ENCODE measurements at places on chromosomes 1 and 21.

- DNase-seq, result no peak
These were observed 38.7 kb downstream of the RUNX1 start for GRCh38 chr21:35010447-35010846.

- DNase-seq, result no peak
These were observed 53.5 kb upstream of the BACH1 start for GRCh38 chr21:29245104-29245643.

GRCh38 chr1:84166797-84167196, 22.7 kb downstream of the PRKACB start:
- DNase-seq, result no peak

DNA sequence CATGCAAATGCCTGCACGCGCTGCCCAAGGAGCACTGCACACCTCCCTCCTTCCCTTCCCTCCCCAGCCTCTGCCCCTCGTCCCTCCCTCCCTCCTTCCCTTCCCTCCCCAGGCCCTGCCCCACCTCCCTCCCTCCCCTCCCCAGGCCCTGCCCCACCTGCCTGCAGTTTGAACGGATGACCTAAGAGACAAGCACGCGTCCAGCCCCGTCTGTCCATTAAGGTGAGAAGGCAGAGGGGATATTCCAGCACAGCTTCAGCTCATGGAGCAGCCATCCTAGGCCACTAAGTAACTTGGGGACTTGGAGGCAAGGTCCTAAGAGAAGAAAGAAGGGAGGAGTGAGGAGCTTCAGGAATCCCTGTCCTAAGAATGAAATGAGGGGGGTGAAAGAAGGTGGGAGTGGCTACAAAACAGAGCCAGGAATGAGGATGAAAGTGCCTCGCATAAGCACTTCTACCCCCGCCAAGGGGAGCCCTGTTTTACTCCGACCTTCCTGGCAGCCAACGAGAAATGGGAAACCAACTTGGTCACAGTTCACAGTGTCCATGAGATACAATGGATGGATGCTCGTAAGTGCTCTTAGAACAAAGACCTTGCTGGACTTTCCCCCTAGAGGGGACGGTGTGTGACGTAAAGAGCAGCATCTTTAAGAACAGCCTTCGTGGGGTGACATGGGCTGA, 21.3 kb upstream of the EFHD2 start:
- no peak for DNase-seq

DNA sequence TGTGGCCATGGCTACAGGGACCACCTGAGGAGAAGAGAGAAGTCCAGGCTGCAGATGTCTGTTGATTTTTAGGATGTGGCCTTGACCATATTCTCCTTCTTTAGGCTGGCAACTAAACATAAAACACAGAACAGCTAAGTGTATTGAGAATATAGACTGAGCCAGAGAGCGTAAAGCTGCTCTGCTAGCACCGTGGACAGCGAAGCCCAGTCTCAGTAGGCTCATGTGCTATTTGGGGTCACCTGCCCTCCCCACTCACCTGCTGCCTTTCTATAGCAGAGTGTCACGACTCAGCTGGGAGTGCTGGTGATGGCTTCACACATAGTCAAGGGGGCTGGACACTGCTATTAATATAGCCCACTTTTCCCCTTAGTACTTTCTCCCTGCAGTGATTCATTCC, 278.5 kb downstream of the KCNH1 start:
- no peak for DNase-seq

DNA sequence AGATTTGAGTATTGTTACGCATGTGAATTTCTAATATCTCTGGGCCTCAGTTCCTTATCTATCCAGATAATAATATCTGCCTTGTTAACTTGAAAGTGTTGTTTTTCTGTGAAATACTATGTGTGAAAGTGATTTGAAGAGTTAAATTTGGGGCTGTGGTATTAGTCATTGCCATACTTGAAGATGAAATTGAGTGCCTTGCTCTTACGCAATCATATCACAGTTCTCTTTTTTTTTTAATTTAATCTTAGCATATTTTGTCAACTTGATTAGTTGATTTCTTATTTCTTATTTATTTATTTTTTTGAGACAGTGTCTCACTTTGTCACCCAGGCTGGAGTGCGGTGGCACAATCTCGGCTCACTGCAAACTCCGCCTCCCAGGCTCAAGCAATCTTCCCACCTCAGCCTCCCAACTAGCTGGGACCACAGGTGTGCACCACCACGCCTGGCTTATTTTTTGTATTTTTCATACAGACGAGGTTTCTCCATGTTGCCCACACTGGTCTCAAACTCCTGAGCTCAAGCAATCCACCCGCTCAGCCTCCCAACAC, 31.0 kb downstream of the AGO4 start:
- DNase-seq, result no peak

- DNase-seq, result no peak
These were observed 6.3 kb downstream of the ARF1 start for GRCh38 chr1:228088586-228089498.

DNA sequence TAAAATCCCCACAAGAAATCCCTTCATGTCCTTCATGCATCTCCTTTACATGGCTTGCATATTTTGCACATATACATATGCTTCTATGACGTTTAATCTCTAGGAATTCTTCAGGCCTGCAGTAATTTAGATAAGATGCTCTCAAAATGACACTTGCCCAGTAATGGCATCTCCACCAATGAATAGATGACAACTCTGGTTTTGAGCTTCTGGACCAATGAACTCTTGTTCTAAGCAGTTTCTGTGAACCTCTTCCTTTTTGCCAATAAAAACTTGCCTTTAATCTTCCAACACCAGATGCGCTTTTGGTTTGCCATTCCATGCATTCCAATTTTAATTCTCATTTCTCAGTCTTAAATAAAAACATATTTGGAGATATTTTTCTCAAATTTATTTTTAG, 189.8 kb upstream of the OLFM3 start:
- no peak for DNase-seq

DNA sequence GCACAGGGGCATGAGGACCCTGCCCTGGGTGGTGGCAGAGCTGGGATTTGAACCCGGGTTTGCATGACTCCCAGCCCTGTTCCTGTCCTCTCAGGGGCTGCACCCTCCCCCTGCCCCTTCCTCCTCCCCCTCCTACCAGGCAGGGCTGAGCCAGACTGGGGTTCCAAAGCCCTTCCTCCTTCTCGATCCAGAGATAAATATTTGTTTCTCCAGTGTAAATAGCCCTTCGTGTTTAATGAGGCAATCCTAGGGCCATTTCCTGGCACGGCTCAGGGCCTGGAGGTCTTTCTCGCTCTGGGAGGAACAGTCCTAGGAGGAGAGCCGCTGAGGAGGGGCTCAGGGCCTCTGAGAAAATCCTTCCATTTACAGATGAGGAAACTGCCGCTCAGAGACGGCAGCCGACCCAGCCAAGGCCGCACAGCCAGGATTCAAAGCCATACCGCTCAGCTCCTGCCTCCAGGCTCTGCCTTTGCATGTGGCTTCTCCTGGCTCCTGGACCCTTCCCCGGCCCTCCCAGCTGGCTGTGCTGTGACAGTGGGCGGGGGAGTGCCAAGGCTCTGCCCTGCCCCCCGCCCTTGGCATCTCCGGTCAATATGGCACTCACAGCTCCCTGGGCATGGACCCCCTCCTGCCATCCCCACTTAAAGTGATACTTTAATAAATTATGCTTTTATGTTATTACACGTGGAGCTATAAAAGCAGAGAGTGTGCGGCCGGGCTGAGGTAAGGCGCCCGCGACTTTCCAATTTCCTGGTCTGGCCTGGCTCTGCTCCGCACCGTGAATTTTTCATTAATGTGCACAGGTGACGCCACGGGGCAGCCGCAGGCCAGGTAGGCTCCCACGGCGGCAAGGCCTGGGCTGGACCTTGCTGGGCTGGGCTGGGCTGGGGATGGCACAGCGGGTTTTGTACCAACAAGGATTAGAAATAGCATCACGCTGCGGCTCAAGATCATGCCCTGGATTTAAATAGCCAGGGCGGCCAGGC, 114.7 kb upstream of the WNT4 start:
- no peak for DNase-seq

DNA sequence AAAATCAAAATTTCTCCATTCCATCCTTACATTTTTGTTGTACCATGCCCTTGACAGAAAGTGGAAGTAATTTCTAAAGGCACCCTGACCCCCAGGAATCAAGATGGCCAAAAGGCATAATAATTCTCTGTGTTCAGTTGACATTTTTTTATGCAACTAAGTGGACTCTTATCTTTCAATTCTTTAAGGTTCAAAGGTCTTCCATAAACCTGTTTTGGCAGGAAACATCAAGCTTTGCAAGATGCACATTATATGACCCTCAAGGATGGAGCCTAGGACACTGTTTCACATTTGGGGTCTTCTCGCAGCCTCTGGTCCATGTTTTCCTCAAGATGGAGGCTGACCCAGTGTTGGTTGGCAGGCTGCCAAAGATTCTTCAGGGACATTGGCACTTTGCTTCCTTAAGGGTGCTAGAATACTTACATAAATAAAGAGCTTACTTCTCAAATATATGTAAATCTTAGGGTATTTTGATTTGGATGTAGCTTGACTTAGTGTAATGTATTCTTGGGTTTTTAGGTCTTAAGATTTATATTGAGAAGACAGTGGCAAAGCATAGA, 48.0 kb upstream of the COG2 start:
- DNase-seq, result no peak

DNA sequence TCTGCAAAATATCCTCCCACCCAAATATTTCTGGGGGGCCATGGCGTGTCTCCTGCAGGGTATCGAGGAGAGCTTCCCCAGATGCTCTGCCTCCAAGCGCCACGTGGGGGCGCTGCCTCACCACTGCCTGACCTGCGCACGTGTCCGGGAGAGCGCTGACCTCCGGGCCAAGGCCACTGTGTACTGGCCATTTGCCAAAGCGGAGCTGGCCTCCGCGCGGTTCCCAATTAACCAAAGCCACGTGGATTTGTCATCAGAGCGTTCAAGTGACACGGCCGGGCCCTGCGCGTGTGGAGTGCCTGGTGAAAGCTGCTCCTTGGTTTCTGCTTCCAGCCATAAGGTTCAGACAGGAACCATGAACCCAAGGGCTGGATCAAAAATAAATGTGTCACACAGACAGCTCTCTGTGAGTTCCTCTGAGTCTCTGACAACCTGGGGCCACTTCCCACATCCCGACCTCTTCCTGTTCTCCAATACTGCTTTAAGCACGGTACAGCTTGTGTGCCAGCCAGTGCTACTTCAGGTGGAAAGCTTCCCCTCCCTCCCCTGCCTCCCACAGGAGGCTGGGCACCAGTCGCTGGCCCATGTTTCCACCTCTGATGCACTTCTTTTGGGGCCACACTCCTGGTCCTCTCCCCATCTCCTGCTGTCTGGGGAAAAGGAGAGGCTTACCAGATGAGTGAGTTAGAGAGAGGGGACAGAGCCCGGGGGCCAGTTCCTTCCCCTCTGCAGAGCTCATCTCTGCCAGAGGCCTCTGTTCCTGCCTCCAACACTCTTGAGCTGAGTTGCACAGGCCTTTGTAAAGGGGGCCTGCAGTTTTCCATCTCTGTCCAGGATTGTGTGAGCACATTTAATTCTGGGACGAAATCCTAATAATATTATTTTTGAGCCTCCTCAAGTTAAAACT, 26.1 kb downstream of the ZP4 start:
- no peak for DNase-seq

DNA sequence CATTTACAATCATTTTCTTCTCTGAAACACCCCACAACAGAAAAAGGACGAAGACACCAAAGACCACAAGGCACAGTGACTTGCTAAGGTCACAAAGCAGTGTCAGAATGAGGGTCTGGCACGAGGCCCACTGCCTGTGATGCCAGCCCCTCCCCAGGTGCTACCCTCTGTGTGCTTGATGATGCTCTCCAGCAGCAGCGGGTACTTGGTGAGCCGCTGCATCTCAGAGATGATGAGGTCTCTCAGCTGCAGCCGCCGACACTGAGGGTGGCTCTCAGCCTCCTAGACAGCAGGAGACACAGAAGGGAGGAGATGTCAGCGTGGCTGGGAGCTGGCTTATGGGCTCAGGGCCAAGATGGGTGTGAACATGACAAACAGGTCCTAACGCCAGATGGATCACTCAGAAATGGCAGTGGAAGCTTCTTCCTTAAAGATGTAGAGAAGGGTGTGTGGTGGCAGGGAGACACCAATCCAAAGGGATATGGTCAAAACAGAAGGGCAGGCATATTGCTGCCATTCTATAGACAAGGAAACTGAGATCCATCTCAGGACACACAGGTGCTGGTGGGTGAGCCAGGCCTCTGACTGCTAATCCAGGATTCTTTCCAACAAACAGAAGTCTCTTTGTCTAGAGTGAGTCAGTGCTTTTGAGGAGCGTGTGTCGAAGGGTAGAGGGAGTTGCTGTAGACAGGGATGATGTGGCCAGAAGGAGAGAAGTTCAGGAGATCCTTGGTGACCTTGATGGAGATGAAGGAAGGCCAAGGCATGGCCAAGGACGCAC, 25.6 kb downstream of the LRRC71 start:
- no peak for DNase-seq

DNA sequence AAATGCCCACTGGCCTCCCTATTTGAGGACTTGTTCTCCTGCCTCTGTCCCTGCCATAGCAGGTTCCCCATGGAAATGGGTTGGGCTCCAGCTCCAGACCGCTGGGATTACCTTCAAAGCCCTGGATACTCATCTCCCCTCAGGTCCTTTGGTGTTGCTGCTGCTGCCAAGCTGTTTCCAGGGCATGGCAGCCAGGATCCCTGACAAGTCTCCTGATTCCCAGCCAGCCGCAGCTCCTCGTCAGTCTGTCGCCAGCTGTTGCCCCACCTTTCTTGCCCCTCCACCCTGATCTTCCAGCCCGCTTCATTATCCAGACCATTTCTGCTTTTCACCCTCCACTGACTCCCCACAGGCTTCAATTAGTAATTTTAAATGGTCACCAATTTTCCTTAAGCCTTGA, 68.3 kb upstream of the KCND3 start:
- no peak for DNase-seq

DNA sequence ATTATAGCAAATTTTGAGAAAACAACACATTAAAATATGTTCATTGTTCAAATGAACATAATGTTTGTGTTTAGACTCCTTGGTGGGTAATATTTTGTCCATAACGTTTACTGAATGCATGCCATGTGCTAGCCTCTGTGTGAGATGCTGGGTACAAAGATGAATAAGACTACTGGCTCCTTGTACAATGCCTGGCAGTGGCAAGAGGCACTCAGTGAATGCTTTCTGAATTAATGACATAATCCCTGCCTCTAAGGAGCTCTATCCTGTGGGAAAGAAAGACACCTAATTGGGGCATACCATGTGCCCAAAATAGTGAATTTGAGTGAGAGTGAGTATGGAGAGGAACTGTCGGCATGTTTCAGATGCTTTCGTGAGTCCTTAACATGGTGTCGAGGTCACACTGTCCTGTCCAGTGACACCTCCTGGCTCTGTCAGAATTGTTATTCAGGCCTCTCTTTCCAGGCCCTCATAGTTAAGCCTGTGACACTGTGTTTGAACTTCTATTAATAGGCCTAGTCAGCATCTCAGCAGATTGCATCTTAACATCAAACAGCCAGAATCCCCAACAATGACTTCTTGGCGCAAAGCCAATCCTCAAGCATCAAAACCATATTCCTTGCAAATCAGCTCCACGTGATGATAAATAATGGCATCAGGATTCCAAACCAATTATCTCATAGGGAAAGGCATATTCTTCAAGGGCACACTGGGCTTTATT, 32.8 kb upstream of the S1PR1 start:
- no peak for DNase-seq

All from stimulated activated CD8-positive, alpha-beta memory T cell treated with anti-CD3 and anti-CD28 coated beads, Interleukin-12 subunit alpha, Interleukin-12 subunit beta, amount 100 ng/mL, for 1 hour (primary cell).